Suprapubic skin (tissue), 4 donors: ENCODE measurements at places on chromosomes 1 and 21. TPM values are rescaled to one million over a fixed set of nuclear protein-coding genes. Genes with fewer than 3 reads are reported as not detected.

TMCC2 gene
- 4.3 TPM for total RNA-seq

DNA sequence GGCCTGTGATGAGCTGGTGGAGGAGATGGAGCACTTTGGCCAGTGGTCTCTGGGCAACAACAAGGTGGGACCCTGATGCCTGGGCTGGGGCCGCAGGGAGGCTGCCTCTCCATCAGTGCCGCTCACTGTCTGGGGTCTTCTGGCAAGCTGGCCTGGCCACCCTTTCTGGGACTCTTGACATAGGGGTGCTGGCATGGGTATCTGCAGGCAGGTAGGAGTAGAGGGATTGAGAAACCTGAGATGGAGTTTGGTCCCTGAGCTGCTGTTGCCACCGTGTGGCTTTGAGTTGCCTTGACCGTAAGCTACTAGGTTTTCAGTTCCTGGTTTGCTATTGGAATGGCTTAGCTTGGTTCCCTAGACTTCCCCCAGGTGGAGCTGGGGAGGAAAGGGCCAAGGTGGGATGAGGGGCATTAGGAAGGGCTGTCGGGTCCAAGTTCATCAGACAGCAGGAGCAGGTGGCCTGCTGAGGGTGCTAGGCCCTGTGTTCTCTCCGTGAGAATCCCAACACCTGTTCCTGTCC, 13.2 kb upstream of the MFN2 start:
- DNase-seq, result no peak

GRCh38 chr21:37628362-37628761, 261.8 kb downstream of the DYRK1A start:
- DNase-seq, result no peak

DNA sequence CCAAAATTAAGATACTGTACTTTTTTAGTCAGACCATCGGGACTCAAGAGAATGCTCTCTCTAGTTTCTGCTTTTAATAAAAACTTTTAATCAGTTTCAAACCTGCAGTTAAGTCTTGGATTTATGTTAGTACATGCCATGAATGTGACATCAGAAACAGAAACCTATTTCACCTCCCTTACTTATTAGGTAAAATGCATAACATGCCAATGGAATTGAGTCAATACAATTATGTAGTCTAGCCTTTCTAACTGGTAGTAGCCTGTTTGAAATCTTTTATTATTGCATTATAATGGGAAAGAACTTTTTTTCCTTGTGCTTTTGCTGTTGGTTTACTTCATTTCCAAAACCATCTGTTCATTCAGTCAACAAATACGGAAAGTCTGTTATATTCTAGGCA, 4.8 kb downstream of the PHACTR4 start:
- no peak for DNase-seq

NBPF4 gene
- not detected for total RNA-seq

DNA sequence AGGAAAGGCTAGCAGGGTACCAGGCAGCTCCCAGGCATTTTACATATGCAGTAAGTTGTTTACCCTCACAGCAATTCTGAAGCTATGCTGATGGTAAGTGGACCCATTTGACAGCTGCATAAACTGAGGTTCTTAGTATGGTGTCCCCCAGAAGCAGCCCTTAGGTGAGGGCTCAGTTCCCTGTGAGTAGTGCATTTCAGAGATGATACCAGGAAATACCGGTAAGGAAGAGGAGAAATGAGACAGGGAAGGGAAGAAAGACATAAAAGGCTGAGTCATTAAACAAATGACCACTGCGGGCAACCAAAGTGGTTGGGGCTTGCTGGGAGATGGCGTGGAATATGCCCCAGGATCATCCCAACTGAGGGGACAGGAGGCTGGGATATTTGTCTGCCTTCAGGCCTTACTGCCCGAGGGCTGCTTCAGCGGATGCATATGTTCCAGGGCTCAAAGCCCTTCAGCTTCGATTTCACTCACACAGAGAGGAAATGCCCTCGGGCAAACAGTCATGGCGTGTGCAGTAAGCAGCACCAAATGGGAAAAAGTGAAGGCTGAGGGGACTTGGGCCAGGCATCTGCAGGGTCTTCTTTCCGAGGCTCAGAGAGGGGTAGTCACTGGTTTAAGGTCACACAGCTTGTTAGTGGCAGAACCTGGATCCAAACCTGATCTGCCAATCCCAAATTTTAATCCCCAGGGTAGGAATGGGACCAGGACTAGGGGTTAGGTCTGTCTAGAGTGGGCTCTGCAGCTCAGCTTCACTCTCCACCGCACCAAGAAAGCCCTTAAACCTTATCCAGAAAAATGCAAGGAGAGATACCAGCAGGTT, 133.7 kb upstream of the RUNX3 start:
- no peak for DNase-seq

DNA sequence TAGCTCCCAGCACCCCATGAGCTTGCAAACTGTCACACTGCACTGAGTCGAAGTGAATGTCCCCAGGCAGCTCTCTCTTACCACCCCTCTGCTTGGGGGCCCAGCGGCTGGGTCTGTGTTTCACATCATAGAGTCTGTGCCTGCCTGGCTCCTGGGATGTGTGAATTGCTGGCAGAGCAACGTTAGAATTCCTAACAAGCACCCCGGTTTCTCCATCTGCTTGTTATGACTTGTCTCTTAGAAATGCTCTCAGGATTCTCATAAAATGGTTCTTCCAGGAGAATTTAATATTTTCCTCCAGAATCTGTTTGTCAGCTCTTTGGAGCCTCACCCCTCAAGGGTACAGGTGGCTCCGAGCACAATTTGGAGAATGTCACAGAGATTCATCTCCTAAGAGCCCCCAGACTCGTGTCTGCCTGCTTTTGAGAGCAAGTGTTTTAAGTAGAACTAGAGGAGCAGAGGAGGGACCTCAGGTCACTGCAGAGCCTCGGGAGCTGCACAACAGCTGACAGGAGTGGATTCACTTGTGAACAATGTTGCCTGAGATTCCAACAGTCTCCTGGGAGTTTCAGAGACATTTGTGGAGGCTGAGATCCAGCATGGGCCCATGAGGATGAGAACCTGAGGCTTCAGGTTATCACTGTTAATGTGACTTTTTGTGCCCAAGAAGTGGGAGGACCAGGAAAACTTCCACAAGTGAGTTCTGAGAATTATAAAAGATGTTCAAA, 131.5 kb downstream of the KCNJ6 start:
- DNase-seq, result no peak

- DNase-seq, result no peak
Observed at GRCh38 chr21:24276204-24276603, 1331.1 kb downstream of the MRPL39 start.

SLFNL1 gene
- total RNA-seq, result not detected

GRCh38 chr1:236508593-236509027, 15.2 kb upstream of the LGALS8 start:
- no peak for DNase-seq

DNA sequence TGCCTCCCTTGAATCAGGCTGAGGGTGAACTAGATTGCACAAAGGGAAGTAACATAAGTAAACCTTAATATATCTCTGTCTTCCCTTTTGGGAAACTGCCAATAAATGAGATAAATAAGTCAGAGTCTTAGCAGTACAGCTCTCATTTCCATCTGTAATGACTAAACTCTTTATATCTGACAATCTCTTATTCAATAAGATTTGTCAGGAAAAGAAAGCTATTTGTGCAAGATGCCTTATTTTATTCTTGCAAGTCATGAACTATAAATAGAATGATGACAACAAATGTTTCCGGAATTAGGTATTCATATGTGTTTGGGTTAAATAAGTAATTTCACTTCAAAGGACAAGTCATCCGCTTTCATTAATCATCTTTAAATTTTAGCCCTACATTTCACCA, 229.2 kb downstream of the PTGER3 start:
- DNase-seq, result no peak

RBP7 gene
- total RNA-seq, result 13.0 TPM

DNA sequence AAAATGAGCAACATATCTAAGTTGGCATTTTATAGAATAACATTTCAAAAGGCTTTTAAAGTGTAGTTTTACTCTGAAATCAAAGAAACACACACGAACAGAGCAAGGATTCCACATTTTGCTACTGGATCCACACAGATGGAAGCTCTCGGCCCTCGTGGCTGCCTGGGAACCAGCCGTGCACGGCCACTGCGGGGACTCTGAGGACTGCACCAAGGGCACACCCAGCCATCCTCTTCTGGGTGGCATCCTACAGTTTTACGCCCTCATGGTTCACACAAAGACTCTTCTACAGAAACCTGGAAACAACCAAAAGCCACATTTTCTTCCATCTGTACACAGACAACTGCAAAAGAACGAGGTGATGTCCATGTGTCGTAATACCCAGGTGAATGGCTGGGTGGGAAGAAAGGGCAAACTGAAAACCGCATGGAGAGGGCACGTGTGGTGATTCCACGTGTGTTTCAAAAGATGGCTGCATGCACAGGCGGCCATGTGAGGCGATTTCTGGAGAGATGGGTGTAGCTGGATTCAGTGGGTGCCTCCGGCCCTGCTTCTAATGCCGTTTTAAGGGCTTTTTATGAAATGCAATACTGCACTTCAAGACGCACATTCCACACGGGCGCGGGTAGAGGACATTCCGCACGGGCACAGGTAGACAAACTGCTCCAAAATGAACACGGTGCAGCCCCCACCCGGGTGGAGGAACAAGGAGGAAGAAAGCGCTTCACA, 8.1 kb downstream of the POFUT2 start:
- DNase-seq, result peak; percentile 49

KCNH1 gene
- 1.1 TPM for total RNA-seq

PPIAL4G gene
- not detected for total RNA-seq
